CD4-positive, alpha-beta T cell treated with Interferon gamma for 1 hour (primary cell): ENCODE measurements at places on chromosomes 2 and 18.

GRCh38 chr18:63286926-63287325, 32.6 kb downstream of the BCL2 start:
- DNase-seq, result no peak

GRCh38 chr2:215870986-215871385, 142.4 kb downstream of the MREG start:
- no peak for DNase-seq

DNA sequence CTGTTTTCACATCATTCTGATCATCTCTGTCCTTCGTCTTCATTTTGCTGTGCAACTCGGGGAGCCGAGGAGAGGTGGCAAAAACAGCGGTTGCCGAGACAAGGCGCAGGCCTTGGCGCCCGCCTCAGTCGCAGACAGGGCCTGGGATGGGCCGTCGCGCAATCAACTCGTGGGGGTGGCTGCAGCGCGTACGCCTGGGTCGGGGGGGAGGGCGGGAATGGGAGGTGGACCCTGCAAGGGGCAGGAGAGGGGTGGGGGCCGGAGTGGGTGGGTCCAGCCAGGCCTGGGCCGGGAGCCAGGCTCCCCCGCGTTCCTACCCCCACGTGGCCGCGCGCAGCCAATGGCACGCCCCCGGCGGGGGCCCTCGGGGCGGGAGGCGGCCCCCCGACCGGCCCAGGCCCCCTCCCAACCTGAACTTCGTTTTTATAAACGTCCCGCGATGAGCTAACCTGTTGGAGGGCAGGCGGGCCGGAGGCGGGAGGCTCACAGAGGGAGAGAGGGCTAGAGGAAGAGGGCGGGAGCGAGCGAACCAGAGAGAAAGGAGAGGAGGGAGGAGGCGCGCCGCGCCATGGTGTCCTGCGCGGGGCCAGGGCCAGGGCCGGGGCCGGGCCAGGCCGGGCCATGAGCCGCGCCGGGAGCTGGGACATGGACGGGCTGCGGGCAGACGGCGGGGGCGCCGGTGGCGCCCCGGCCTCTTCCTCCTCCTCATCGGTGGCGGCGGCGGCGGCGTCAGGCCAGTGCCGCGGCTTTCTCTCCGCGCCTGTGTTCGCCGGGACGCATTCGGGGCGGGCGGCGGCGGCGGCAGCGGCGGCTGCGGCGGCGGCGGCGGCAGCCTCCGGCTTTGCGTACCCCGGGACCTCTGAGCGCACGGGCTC, at the start of gene HOXD13:
Gene HOXD13 (plus strand): TSS at position 452 of the 875 bp plus-strand sequence. CDS start 170 bp downstream, at position 622.
- no peak for DNase-seq

- peak; percentile 91 for DNase-seq
Measured at GRCh38 chr2:43218702-43219382, 7.6 kb downstream of the ZFP36L2 start.

GRCh38 chr2:205758051-205758450, 75.8 kb downstream of the NRP2 start:
- DNase-seq, result no peak

DNA sequence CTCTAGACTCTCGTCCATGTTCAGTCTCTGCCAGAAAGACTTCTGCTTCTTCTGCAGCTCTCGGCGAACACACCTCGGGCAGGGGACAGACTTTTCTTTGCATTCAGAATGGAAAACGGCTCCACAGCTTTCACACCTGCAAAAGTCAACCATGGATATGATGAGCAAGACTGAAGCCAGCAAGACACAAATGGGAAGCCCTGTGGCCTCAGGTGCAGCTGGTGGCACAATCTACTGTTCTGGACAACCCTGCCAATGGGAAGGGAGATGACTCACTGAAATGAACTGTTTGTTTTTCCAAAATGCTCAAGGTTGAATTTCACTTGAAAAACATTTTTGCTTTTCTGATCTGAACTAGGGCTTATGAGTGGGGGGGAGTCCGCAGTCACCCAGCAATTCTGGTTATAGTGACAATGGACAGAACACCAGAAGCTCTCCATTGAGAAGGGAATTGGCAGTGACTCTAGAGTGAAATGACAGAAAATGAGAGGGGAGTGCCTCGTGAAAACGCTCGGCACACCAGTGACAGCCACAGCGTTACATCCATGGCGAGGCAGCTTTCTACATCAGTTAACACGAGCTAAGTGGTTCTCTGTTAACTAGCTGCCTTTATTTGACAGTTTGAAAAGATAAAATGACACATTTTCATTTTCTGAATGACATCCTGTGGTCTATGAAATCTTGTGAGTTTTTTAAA, 58.8 kb upstream of the FZD5 start:
- DNase-seq, result no peak

DNA sequence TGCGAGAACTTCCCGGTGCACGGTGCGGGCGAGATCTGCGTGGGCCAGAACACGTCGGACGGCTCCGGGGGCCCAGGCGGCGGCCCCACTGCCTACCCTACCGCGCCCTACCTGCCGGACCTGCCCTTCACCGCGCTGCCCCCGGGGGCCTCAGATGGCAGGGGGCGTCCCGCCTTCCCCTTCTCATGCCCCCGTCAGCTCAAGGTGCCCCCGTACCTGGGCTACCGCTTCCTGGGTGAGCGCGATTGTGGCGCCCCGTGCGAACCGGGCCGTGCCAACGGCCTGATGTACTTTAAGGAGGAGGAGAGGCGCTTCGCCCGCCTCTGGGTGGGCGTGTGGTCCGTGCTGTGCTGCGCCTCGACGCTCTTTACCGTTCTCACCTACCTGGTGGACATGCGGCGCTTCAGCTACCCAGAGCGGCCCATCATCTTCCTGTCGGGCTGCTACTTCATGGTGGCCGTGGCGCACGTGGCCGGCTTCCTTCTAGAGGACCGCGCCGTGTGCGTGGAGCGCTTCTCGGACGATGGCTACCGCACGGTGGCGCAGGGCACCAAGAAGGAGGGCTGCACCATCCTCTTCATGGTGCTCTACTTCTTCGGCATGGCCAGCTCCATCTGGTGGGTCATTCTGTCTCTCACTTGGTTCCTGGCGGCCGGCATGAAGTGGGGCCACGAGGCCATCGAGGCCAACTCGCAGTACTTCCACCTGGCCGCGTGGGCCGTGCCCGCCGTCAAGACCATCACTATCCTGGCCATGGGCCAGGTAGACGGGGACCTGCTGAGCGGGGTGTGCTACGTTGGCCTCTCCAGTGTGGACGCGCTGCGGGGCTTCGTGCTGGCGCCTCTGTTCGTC, 1.7 kb downstream of the FZD7 start:
- DNase-seq, result peak; percentile 32

DNA sequence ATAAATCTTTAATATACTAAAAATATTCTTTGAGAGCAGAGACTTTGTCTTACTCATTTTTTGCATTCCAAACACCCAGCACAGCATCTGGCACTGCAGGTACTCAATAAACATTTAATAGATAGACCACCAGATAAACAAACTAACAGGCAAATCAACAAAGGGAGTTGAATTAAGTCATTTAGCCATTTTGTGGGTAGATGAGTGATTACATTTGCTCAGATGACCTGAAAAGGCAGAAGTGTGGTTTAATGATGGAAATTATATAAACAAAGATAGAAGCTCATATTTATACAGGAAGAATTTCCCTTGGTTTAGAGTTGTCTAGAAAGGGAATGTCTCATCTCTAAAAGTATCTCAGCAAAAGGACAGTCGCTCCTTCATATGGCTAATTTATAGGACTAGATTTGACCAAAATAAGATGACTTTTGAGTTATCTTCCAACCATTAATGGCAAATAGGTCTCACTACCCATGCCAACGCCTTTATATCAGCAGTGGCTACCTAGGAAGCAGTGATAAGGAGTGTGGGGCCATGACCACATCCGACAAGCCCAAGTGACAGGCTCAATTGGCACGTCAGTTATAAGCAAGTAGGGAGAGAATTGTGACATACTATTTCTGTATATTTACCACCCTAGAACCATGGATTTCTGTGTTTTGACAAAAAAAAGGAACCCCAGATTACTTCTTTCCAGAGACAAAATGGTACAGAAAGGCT, 173.5 kb downstream of the ATAD2B start:
- no peak for DNase-seq

DNA sequence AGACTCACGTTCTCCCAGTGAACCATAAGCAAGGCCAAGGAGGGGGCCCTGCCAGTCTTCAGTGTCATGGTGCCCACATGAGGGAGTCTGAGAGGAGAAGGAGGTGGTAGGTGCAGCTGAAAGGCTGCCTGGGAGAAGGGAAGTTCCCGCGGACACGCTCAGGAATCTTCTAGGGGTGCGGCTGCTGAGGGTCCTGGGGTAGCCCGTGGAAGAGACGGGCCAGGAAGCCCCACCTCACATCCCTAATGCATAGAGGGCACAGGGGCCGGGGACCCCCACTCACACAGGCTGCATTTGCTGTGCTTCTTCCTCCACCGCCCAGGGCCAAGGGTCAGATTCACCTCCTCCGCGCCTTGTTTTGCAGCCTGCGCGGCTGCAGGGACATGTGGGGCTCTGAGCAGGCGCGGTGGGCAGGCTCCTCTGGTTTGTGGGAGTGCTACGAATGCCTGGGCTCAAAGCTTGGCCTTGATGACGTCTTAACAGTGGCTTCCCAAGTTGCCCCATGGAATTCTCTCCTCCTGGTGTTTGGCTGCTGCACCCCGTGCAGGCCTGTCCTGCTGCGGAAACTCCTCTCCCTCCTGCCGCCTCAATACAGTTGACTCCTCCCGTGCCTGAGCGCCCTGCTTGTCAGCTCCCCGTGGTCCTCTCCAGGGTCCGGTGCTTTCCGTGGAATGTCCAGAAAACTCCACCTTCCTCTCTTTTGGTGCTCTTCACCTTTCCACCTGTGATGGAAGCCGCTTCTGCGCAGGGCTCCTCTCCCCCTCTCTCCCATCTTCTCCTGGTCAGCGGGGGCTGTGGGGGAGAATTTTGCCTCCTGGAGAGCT, 95.7 kb downstream of the VAPA start:
- DNase-seq, result no peak
